Mesenteric fat pad (tissue), 1 donor: ENCODE measurements at places on chromosomes 7 and 10.

GRCh38 chr10:53700278-53700677, 927.7 kb upstream of the MBL2 start:
- DNase-seq: no peak

- DNase-seq: no peak
Observed at GRCh38 chr10:104100795-104101194, 15.1 kb upstream of the COL17A1 start.

DNA sequence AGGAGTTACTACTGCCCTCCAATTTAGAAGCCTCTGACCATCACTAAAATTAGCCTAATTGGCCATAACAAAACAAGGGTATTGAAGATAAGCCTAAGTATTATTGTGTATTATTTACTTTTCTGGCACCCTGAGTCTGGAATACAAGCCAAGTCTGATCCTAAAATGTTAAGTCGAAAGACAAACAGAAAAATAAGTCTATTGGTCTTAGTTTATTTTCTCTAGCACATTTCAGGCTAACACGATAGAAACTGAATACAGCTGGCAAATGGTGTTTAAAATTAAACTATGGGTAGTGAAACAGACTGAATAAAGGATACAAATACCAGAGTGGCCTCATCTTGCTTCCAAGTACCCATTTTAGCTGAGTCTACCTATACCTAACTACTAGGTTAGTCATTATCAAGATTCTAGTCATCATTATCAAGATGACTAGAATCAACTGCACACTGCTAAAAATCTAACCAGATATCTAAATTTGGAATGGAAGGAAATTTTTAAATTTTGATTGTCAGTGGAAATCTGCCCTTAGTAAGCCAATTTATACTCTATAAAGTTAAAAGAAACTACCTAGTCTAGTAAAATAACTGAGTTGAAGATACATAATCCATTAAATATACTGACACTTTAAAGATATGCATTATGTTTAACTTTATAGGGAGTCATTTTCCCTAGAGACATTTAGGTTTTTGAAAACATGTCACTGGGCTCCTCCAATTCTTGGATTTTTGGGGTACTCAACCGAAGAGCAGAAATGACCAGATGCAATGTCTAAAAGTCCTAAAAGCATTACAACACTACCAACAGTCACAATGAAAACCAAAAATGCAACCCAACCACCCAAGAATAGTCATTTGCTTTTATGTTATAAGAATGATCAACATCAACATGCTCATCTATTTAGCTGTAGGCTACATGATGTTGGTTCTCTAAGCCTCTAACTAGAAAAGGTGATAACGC, 80.9 kb downstream of the NT5C2 start:
- no peak for DNase-seq

- no peak for DNase-seq
Observed at GRCh38 chr10:6912424-6912823, 332.3 kb upstream of the PRKCQ start.

- no peak for DNase-seq
Observed at GRCh38 chr7:14936554-14936953, 34.0 kb upstream of the DGKB start.

GRCh38 chr10:59585046-59585700, 124.5 kb downstream of the SLC16A9 start:
- DNase-seq: no peak

GRCh38 chr10:60497364-60497763, 107.7 kb upstream of the ANK3 start:
- DNase-seq: no peak

GRCh38 chr10:70324339-70324861, 40.6 kb upstream of the NPFFR1 start:
- DNase-seq: no peak

DNA sequence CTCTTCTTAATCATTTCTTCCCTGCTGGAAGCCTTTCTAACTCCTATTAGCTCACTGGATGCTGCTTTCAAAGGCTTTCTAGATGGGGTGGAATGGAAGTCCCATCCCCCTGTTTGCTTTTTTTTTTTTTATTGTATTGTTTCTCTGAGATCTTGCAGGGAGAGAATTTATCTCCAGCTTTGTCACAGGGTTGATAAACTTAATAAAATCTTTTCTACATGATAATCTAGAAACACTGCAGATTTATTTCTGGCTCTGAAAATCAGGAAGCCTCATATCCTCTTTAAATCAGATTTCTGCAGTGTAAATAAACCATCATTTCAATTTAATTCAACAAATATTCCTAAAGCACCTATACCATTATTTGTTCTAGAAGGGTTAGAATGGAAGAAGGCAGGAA, 37.2 kb upstream of the CHCHD3 start:
- DNase-seq: no peak

GRCh38 chr10:19659920-19660655, 156.1 kb upstream of the PLXDC2 start:
- no peak for DNase-seq

DNA sequence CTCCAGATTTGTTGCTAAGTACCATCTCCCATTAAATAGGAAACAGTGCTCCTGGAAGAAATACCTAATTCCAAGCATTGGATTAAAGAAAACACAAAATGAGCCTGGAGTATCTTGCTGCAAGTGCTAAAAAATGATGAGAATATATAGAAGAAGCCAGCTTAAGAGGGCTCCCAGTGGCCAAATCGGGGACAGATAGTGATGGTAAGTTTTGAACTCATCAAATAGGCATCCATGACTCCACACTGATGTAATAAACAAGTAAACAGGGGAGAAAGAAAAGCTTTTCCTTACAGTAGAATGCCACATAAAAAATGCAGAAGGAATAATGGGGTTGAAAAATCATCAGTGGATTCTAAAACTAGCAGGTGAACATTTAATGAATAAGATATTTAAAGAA, 72.4 kb downstream of the CTTNBP2 start:
- DNase-seq: no peak

GRCh38 chr10:71999360-72000072, 35.3 kb downstream of the CHST3 start:
- DNase-seq: no peak

GRCh38 chr10:4361581-4361980, 464.4 kb upstream of the AKR1E2 start:
- no peak for DNase-seq

DNA sequence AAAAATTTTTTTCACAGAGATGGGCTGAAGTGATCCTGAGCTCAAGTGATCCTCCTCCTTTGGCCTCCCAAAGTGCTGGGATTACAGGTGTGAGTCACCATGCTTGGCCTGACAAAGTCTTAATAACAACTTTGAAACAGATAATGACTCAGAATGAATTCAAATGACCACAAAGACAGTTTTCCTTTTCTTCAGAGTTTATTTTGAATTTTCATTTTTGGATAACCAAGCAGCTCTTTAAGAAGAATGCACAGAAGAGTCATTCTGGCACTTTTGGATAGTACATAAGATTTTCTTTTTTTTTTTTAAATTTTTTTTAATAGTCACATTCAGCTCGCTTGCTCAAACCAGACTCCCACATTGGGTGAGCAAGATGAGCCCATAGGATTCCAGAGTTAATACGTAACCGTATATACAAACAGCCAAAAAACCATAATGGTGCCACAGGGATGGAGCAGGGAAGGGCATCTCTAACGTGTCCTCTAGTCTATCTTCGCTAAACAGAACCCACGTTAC, 43.0 kb upstream of the NMT2 start:
- DNase-seq: no peak

- DNase-seq: no peak
Observed at GRCh38 chr10:63758080-63758479, 236.9 kb downstream of the REEP3 start.

GRCh38 chr10:1774796-1775195, 37.5 kb upstream of the ADARB2 start:
- no peak for DNase-seq

DNA sequence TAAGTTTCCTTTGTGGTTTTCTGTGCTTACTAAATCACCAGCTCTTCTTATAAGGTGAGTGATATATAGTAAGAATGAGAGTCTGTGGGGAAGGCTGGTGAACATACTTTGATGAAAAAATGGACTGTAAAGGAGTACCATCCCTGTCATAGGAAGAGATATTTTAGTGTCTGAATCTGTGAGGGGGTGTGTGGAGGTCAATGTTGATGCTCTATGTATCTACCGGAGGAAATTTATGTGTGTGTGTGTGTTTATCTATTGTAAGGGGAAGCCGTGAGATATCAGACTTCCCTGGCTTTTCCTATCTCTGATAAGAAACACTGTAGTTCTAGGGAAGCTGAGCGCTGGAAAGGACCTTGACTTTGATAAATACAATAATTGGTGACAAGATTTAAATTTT, 179.0 kb downstream of the PCDH15 start:
- no peak for DNase-seq

- peak; percentile 93 for DNase-seq
Observed at GRCh38 chr10:22325272-22326144, 4.6 kb downstream of the BMI1 start.

- DNase-seq: peak; percentile 64
Observed at GRCh38 chr10:78774999-78775711, 293.6 kb upstream of the ZMIZ1 start.

DNA sequence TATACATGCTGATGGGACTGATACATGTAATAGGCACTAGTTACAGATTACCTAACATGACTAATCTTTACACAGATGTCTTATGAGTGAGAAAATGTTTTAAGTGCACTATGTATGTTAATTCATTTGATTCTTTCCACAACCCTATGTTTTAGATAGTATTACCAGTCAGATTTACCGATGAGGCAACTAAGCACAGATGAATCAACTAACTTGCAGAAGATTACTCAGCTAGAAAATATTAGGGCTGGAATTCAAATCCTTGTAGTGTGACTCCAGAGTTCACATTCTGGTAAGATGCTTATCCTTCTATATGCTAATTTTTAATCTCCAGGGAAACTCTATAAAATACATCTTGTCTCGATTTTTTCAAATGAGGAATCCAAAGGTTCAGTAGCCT, 964.9 kb downstream of the REEP3 start:
- DNase-seq: no peak

DNA sequence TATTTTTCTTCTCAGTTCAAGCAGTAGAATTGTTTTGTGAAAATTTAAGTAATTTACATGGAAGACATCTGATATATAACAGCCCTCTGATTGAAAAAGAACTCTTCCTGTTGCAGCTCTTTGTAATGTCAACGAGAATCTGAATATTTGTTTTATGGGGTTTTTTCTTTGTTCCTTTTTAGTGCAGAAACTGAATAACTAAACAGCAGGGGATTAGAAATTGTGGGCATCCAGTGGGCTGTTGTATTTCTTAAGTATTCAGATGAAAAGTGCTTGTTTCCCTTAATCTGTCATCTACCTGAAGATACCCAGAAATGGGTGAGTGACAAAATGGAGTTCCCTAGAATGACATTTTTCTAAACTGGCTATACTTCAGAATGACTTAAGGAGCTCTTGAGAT, 7.4 kb downstream of the ARL4A start:
- DNase-seq: no peak

DNA sequence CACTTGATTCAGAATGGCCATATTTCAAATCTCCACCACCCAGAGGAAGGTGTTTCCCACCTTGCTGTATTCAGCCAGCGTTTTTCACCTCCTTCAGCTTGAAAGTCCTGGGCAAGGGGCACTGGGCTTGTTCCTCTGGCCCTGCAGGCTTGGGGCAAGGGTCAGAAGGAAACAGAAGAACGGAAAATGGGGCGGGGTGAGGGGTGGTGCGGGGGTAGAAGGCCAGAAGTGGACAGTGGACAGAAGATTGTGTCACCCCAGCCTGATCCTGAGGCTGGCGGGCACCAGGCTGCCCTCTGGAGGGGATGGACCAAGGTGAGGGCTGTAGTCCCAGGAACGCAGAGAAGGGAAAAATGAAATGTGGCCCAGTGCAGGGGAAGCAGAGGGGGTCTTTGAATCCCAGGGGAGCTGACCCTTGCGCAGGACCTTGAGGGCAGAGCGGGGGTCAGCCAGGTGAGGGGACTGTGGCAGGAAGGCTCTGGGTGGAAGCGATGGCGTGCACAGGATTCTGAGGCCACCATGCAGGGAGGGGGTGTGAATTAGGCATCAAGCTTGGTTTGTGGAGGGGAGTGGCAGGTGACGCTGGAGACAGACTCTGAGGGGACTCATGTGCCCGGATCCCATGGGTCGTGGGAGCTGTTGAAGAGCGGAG, 23.0 kb downstream of the TMEM120A start:
- no peak for DNase-seq

DNA sequence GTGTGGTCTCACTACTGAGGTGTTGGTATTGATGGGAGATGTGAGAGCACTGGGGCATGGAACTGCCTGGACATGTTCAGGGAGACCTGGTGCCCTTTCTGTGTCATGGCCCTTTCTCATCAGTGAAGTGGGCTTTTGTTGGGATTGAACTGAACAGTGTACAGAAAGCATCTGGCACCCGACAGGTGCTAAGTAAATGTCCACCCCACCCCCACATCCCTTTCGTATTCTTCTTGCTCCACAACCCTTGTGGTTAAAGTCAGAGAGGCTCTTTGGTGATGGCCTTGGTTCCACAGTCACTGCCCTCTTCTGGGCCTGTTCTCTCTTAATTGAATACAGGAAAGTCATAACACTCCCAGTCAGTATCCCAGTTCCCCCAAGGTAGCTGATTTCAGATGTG, 5.4 kb downstream of the NOM1 start:
- DNase-seq: no peak

GRCh38 chr10:30832001-30832748, 199.5 kb downstream of the ZNF438 start:
- DNase-seq: no peak

- DNase-seq: peak; percentile 82
Observed at GRCh38 chr10:132704008-132704814, 81.7 kb downstream of the NKX6-2 start.

- DNase-seq: no peak
Observed at GRCh38 chr10:78045237-78045636, 11.6 kb downstream of the RPS24 start.

GRCh38 chr10:124708922-124709520, 35.2 kb downstream of the FAM53B start:
- DNase-seq: no peak

GRCh38 chr10:101031796-101032636, 982 bp downstream of the SFXN3 start:
- peak; percentile 94 for DNase-seq

GRCh38 chr10:13813550-13813949, 226.8 kb downstream of the PRPF18 start:
- DNase-seq: no peak

DNA sequence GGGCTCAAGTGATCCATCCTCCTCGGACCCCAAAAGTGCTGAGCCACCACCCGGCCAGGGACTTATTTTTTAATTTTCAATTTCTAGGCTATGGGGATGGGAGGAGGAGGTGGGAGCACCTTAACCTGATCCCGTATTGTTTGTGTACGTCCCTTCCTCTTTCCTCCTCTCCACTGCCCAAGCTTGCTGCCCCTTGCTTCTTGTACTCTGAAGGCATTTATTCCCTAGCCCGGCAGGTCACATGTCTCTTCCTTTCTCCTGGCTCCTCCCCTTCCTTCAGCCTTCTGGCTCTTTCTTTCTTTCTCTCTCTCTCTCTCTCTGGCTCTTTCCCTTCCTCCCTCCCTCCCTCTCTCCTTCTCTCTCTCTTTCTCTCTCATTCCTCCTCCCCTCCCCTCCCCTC, 56.0 kb downstream of the COL26A1 start:
- no peak for DNase-seq
